ENCODE measurements at places on chromosomes 7 and 10.
A peak's percentile ranks its signal among the peaks of the same experiment; 100 is the strongest.

DNA sequence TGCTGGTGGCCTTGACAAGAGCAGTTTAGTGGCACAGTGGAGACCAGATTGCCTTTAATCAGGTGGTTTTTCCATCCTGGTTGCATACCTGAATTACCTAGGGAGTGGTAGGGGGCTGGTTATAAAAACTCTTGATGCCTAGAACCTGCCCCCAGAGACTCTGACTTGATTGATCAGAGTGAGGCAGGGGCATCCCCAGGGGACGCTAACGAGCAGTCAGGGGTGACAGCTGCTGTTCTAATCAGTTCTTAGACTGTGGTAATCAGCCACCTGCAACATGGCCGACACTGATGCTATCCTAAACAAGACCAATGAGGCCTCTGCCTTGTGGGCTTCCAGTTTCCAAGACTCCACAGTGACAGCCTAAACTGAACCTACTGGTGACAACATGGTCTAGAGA, 2.0 kb upstream of the OPALIN start:
- DNase-seq = no peak

GRCh38 chr7:132551886-132552285, 24.4 kb downstream of the PLXNA4 start:
- DNase-seq = no peak

DNA sequence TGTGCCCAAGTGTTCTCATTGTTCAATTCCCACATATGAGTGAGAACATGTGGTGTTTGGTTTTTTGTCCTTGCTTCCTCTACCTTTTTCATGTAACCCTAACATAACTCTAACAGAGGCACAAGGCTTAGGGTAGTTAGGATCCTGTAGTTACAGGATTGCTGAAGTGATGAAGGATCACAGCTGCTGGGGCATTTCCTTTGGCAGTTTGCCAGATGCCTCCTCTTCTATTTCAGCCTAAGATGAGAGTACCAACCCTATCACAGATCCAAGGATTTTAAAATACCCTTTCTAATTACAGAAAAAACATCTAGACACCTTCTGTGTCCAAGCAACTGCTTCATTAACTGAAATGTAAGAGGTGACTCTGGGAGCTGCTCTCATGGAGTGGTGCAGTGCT, 141.7 kb upstream of the COL1A2 start:
- no peak for DNase-seq

- DNase-seq = no peak
These were observed 31.7 kb upstream of the LBX1 start for GRCh38 chr10:101260764-101261481.

DNA sequence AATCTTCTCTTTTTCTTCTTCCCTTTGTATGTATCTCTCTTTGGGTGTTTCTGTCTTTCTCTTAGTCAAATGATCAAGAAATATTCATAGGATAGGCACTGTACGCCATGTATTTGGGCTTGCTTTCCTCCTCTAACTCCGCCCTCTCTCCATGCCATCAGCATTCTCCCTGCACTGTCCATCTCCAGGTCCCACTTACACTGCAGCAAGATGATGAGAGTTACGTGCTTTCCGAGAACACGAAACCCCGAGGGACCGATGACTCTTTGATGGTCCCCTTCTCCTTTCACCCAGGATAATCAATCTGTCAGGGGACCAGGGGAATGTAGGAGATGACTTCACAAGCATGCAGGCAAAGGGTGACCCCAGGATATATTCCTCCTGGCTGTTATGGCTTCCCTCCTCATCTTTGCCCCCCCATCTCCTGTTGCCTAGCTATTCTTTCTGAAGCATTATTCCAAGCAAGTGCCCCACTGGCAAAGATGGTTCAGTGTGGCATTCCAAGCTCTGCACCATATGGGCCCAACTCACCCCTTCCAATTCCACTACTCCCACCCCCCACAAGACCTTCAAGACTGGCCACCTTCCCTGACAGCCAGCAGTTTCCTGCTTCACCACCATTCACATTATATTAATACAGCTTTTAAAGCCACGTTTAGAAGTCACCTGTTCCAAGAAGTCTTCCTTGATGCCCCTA, 40.0 kb downstream of the HIF1AN start:
- DNase-seq = no peak

- no peak for DNase-seq
These were observed 27.5 kb downstream of the XPNPEP1 start for GRCh38 chr10:109895848-109896247.

GRCh38 chr7:94962661-94963060, 55.3 kb downstream of the PPP1R9A start:
- no peak for DNase-seq

- no peak for DNase-seq
These were observed 57.5 kb downstream of the TRRAP start for GRCh38 chr7:98935811-98936210.

DNA sequence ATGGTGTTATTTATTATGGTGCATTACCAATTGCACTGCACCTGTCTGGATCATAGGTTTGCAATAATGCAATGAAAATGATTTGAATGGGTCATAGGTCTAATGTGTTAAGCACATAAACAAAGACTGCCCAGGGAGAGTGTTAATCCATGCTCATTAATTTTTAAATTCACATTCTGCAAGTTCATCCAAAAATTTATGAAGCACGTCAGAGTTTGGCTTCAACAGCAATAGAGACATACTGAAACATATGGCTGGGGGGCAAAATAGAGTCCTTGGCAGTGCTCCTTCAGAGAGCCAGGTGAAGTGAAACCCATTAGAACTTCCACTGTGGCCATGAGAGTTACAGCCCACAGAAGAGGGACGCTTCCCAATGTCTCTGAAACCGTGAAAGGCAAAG, 441.1 kb downstream of the POM121L12 start:
- no peak for DNase-seq

GRCh38 chr10:74165530-74165901, 14.5 kb downstream of the ADK start:
- DNase-seq = no peak

DNA sequence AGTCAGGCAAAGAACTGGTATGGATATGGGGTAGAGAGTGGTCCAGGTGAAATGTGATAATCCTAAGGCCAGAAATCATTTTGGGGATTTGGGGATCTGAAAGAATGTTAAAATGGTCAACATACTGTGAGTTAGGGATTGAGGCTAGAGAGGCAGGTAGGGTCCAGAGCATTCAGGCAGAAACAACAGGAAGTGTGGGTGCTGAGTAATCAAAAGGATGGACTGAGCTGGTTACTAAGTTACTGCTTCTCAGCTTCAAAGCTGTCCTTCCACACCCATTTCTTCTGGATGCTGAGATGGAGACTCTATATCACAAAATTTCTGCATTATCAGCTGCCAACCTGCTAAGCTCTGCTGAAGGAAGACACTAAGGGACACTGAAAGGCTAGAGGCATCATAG, 30.6 kb upstream of the PRKCQ start:
- DNase-seq = no peak

GRCh38 chr10:120403109-120403508, 53.9 kb upstream of the PLPP4 start:
- no peak for DNase-seq

DNA sequence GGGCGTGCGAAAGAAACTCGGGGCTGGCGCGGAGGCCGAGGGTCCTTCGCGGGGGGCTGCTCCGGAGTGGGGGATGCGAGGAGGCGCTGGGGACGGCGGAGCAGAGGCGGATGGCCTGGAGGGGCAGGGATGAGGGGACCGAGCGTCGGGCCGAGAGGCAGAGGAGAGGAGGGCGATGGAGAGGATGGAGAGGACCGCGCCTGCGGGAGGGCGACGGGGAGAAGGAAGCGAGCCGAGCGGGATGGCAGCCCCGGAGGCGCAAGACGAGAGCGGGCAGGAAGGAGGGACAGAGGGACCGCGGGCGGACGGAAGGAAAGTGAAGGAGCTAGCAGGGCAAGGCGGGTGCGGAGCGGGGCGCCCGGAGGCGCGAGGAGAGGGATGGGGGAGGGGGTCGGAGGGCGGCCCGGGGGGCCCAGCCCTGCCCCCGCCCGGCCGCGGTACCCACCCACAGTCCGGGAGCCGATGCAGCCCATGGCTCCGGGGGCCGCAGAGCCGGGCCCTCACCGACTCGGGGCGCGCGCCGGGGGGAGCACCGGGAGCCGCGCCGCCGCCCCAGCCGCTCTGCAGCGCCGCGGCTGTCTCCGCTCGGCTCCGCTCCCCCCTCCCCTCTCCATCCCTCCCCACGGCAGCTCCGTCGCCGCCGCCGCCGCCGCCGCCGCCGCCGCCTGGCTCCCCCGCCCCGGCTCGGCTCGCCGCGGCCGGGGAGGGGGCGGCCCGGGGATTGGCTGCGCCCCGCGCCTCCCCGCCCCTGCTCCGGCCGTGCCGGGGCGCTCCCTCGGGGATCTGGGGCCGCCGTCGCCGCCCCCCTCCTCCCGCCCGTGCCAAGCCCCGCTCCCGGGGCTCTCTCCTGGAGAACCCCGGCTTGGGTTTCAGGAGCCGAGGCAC, at the start of gene FAM131B:
Gene FAM131B (minus strand): TSS at position 583 of the 885 bp plus-strand sequence. CDS start 110 bp downstream, at position 473.
- no peak for DNase-seq

- no peak for DNase-seq
These were observed 34.0 kb upstream of the DGKB start for GRCh38 chr7:14936554-14936953.

DNA sequence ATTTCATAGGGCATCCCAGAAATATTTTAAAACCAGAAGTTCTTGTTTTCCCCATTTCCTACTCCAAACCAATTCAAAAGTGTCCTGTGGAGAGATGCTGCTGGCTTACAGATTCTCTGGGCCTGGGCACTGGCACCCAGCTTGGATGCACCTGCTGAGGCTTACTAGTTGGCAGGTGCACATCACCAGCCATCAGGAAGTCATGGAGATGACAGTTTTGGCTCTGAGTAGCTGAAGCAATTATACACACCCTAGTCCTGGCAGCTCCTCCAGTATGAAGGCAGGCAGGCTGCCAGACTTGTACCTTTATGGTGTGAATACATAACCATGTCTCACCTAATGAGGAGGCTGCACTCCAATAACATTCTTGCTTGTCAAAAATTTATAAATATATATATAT, 276.6 kb upstream of the GHITM start:
- DNase-seq = no peak

- no peak for DNase-seq
These were observed 15.4 kb upstream of the HIBADH start for GRCh38 chr7:27677912-27678612.

DNA sequence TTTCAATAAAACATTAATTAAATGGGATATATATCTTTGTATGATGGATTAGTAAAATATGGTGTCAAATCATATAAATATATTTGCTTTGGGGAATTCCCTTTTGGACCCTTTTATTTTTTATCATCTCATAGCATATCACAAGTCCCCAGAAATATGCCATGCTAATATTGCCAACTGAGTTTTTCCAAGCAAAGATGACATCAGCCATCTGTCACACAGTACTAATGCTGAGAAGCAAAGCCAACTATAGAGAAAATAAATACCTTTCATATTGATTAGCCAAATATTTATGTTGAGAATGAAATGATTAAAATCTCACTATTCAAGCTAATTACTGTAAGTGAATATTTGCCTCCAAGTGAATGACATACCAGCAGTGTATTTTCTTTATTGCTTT, 575.3 kb downstream of the ETV1 start:
- DNase-seq = no peak

DNA sequence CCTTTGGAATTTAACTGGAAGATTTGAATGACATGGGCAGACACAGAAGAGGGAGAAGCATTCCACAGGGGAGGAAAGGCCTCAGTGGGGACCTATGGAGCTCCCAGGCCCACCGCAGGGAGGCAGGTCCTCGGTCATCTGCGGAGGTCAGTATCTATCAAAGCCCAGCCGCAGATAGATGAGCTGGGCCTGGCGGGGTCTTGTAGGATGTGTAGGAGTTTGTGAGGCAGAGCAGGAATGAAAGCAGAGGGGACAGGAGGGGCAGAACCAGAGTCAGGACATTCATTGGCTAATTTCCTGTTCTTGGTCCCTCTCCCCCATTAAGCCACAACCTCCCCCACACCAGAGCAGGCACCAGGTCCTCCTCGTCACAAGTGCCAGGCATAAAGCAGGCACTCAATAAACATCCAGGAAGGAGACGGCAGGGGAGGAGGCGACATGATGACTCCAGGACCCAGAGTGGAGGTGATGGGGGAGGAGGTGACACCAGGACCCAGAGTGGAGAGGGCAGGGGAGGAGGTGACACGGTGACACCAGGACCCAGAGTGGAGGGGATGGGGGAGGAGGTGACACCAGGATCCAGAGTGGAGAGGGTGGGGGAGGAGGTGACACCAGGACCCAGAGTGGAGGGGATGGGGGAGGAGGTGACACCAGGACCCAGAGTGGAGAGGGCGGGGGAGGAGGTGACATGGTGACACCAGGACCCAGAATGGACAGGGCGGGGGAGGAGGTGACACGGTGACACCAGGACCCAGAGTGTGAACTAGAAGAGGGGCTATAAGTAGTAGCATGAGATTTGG, 83.7 kb upstream of the PDGFA start:
- DNase-seq = peak; percentile 49

DNA sequence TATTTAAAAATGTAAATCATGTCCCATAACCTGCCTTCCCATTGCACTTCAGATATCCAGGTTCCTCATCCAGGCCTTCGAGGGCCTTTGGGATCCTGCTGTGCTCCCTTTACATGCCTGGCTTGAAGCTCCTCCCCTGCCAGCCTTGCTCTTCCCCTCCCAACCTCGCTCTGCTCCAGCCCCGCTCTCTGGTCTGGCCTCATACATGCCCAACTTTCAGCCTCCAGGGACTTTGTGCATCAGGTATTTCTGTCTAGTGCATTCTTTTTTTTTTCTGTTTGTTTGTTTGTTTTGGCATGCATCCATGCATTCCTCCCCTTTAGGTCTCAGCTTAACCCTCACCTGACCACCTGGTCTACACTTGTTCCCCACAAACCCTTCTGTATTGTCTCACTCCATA, 160.3 kb downstream of the SNX10 start:
- DNase-seq = no peak

GRCh38 chr10:72831696-72832409, 61.7 kb upstream of the OIT3 start:
- no peak for DNase-seq

DNA sequence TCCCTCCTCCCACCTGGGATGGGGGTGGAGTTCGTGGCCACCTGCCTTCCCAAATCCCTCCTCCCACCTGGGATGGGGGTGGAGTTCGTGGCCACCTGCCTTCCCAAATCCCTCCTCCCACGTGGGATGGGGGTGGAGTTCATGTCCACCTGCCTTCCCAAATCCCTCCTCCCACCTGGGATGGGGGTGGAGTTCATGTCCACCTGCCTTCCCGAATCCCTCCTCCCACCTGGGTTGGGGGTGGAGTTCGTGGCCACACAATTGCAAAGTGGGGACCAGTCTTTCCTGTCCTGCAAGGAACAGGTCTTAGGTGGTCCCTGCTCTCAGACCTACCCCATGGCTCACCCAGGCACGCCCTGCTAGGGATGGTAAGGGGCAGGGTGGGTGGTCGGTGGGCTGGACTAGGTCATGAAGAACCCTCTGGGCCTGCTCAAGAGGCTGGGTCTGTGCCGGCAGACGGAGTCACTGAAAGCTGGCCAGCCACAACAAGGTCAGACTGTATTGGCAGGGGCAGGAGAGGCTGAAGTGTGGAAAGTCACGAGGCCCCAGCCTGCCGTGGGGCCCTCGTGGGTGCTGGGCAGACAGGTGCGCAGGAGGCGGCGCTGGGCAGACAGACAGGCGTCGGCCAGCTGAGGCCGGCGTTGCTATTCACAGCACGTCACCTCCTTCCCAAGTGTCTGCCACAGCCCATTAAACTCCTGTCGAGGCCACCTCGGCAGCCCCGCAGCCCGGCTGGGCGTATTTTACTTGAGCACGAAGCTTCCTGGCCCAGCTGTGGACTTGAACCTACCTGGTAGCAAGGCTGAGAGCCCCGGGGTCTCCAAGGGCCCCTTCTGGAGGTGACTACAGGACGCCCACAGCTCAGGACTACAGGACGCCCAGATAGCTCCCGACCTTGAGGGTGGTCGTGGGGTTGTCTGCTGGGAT, 4.1 kb downstream of the KNDC1 start:
- no peak for DNase-seq

All from stimulated activated CD8-positive, alpha-beta memory T cell treated with anti-CD3 and anti-CD28 coated beads, Interleukin-7, amount 100 ng/mL, for 48 hours (primary cell).